ENCODE measurements at places on chromosomes 1 and 21.
A peak's percentile ranks its signal among the peaks of the same experiment; 100 is the strongest.

DNA sequence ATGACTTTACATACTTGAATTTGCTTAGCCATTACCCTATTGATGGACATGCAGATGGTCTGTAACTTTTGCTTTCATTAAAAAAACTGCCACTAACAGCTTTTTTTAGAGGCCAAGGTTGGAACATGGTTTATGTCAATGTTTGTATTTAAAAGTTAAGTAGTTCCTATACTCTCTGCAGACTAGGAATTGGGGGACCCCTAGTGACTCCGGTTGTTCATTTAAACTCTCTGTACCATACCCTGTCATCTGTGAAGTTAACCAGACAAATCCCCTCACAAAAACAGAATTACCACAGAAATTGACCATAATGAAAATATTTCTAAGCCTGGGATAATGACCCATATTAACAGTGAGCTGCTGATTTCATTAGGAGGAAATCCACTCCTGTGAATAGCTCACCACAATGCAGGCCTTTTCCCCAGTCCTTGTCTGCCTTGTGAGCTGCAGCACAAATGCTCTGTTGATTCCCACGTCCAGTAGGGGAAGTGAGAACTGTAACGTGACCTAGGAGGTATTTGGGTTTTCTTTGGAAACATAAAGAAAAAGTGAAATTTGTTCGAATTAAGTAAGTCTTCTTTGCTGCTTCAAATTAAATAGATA lies 30.2 kb upstream of the CD101 start:
- DNase-seq = no peak

- DNase-seq = peak; percentile 14
These were observed 238.5 kb downstream of the LTN1 start for GRCh38 chr21:28754127-28754611.

GRCh38 chr1:164719676-164720439 lies 160.9 kb downstream of the PBX1 start:
- DNase-seq = no peak

DNA sequence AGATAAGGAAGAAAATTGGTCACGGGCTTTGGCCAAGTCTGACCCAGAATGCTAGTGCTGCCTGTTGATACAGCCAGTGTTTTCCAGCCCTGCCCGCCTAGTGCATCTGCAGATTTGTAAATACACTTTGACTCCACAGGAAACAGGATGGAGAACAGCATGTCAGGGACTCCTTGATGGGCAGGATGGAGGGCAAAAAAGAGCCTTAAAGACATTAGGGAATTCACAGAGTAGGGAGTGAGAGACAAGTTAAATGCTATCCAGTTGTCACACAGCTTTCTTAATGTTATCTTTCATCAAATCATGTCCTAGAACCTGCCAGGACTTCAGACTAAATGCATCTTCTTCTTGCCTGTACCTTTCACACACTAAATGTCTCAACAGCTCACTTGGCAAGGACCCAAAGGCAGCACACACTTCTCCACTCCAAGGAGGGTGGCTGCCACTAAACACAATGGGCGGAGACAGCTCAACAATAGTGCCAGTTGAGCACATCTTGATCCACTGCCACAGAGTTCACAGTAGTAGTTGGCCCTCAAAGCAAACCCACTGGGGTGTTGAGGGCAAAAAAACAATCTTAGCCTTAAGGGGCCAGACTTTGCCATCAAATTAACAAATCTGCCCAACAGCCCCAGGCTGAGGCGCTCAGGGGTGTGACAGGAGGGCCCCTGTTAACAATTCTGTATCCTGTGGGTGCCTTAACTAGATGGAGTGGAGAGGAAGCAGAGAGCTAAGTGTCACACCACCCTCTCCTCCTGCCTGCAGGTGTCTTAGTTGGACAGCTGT lies 2.7 kb downstream of the HIVEP3 start:
- no peak for DNase-seq

GRCh38 chr1:202568826-202569225 lies 141.4 kb downstream of the SYT2 start:
- no peak for DNase-seq

Data from ELF-1 (cell line).